ENCODE measurements at places on chromosomes 6 and 20. TPM values are rescaled to one million over a fixed set of nuclear protein-coding genes. Genes with fewer than 3 reads are reported as not detected.

FYN gene
- 173 TPM for total RNA-seq

SLC17A2 gene
- total RNA-seq, result not detected

TP53TG5 gene
- not detected for total RNA-seq

PDYN gene
- total RNA-seq, result not detected

SLC22A7 gene
- not detected for total RNA-seq

MCHR2 gene
- total RNA-seq, result not detected

CLIC5 gene
- 42.6 TPM for total RNA-seq

TSPO2 gene
- total RNA-seq, result 0.53 TPM

BEND3 gene
- 2.4 TPM for total RNA-seq

SLC13A3 gene
- total RNA-seq, result 21.0 TPM

MAK gene
- 0.40 TPM for total RNA-seq

ULBP2 gene
- 0.27 TPM for total RNA-seq

LCA5 gene
- 11.0 TPM for total RNA-seq

KIAA1755 gene
- total RNA-seq, result 56.0 TPM

BIRC7 gene
- total RNA-seq, result 26.0 TPM

HSPA1L gene
- total RNA-seq, result 2.8 TPM

FUT9 gene
- 0.27 TPM for total RNA-seq

ZC2HC1B gene
- total RNA-seq, result not detected

MLIP gene
- 396 TPM for total RNA-seq

GPR63 gene
- 0.49 TPM for total RNA-seq

SGK2 gene
- 7.7 TPM for total RNA-seq

BPI gene
- total RNA-seq, result 2.3 TPM

DEFB124 gene
- total RNA-seq, result 1.8 TPM

SUMO4 gene
- 7.1 TPM for total RNA-seq

NOTCH4 gene
- total RNA-seq, result 71.8 TPM

ZSCAN31 gene
- total RNA-seq, result 17.4 TPM

PACSIN1 gene
- 0.49 TPM for total RNA-seq

FOXC1 gene
- total RNA-seq, result 61.8 TPM

CST4 gene
- not detected for total RNA-seq

MYCT1 gene
- total RNA-seq, result 20.6 TPM

MRPL18 gene
- total RNA-seq, result 36.5 TPM

CCDC28A gene
- 16.8 TPM for total RNA-seq

DUSP22 gene
- total RNA-seq, result 62.2 TPM

GMPR gene
- 11.9 TPM for total RNA-seq

KHDRBS2 gene
- total RNA-seq, result 0.31 TPM

PRDM13 gene
- not detected for total RNA-seq

ZNF311 gene
- 2.1 TPM for total RNA-seq

UNC5CL gene
- 1.6 TPM for total RNA-seq

PAX1 gene
- 0.27 TPM for total RNA-seq

OR12D3 gene
- total RNA-seq, result not detected

C6orf58 gene
- total RNA-seq, result not detected

SS18L1 gene
- 18.9 TPM for total RNA-seq

DDX43 gene
- 0.89 TPM for total RNA-seq

VSX1 gene
- total RNA-seq, result not detected

DSP gene
- 7.2 TPM for total RNA-seq

Measured in sciatic nerve (tissue), 2 donors.